Fibroblast of lung (primary cell): ENCODE measurements at places on chromosomes 16 and 17.

- peak; percentile 54 for DNase-seq
These were observed 3.0 kb downstream of the SALL1 start for GRCh38 chr16:51147776-51148677.

DNA sequence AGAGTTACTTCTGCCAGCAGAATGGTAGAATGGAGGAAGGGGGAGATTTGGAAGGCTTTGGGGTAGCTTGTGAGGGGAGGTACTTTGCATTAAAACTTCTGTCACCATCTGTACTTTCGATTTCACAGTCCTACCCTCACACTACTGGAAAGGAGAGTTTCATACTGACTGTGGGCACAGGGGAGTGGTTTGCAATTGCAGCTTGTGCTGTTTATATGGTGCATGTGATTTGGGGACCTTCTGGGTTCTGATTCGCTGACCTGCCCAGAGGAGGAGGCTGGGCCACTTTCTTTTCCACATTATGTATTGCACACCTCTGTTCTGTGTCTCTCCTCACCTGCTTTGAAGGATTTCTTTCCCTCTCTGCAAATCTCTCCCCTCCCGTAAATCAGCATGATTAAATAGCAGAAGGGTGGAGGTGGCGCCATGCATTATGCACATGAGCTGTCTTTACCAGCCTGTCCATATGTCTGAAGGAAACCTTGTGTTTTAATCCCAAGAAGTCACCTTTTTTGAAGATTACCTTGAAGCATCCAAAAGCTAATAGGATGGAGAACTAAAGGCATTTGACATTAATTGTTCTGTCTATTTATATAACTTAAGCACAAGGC lies 90.9 kb downstream of the RBFOX1 start:
- no peak for DNase-seq

DNA sequence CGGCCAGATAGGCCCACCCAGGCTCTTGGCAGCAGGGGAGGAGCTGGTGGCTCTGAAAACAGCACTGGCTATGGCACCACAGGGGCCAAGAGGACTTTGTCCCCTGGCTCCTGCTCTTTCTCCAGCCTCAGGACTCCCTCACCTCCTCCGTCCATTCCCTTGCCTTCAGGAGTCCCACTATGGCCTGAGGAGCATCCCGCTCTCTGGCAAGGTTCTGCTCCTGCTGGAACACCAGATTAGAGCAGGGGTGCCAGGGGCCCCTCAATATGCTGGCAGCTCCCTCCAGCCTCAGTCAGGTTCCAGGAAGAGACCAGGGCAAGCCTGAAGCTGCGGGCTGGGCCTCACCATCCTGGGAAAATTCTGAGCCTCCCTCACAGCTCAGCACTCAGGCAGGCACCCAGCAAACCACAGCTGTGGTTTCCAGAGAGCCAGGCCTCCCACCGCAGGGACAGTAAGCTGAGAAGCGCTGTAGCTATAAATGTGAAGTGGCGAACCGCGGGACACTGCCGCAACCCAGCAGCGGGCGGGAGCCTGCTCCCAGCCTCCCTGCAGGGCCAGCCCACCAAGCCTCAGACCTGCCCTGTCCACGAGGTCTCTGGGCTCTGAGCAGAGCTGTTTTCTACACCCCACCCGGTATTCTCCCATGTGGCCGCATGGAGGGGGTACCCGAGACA lies 25.7 kb downstream of the C17orf100 start:
- DNase-seq = no peak

DNA sequence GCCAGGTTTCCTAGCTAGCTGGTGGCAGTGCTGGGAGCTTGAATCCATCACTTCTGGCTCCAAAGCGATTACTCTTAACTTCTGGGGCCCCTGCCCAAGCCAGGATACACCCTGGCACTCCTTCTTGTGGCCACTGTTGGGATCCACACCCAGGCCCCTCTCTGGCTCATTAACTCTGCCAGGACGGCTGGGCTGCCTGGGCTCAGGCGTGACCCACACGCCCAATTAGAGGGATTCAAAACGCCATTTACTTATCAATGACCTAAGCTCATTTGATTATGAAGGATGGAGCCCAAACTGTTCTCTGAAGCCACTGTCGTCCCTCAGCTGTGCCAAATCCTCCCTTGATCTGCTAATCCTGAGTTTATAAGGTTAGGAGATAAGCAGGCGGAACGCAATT lies 79.7 kb upstream of the BRD7 start:
- no peak for DNase-seq

DNA sequence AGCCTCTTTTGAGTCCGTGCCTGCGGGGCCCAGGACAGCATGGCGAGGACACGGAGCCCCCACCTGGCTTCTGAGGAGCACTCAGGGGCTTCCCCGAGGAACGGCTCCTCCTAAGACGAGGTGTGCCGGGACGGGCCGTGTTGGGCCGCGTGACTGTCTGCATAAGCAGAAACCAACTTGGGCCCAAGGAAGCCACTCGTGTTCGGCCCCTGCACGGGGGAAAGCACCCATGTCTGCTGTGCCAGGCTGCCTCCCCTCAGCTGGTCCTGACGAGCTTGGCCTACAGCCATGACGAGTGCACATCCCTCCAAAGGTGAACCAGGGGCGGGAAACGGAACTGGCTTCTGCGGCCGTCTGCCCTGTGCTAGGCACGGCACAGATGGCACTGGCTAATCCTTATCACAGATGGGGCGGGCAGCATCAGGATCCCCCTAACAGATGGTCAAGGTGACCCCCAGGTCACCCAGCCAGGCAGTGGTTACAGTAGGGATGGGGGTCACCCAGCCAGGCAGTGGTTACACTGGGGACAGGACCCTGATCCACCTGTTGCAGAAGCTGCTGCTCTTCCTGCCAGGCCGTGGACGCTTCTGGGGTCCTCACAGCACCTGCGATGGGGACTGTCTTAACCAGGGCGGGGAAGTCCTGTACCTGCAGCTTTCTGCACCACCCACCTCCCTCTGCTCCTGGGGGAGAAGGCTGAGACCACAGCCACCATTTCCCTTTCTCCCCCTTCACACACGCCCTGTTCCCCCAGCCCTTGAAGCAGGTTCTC lies 25.6 kb downstream of the MRM3 start:
- DNase-seq = no peak

DNA sequence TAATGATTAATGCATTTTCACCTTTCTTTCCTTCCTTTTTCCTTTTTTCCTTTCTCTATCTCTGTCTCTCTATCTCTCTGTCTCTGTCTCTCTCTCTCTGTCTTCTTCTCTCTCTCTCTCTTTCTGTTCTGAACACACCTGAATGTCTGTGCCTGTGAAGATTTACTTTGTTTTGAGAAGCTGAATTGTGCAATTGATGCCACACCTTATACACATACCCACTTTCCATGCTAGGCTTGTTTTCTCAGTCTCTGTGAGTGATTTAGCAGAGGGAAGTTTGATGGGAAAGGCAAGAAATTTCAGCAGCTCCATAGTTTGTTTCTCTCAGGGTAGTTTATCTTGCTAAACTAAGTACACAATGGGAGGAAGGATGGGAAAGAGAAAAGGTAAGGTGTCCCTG lies 9.3 kb upstream of the CAPNS2 start:
- no peak for DNase-seq

- DNase-seq = no peak
These were observed 286.5 kb downstream of the HS3ST4 start for GRCh38 chr16:25978218-25978617.

GRCh38 chr16:19286827-19287226 lies 1.3 kb downstream of the CLEC19A start:
- DNase-seq = no peak

DNA sequence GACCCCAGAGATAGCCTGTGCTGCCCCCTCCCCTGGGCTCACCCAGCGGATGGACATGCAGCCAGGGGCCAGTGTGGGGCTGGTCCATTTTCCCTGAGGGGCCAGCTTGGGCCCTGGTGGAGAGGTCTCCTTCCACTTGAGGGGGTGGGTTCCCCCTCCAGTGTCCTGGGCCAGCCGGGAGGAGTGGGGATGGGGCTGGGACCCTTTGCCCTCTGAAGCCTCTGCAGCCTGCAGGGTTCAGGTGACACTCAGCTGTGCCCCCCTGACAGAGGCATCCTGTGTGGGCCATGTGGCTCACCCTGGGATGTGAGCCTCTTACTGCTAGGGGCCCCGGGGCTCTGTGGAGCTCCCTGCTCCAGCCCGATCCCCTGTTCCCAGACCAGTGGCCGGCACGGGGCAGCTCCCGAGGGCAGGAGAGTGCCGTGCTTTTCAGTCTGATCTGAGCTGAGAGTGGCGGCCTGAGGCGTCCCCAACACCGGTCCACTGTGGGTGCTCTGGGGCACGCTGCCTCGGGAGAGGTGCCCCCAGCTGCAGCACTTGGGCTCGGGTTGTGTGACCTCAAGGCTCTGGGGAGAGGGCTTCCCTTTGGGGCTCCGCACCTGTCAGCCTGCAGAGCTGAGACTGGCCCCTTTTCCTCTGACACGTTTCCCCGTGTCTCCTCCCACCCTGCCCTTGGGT lies 439 bp upstream of the GNG13 start:
- no peak for DNase-seq

- no peak for DNase-seq
These were observed 43.4 kb downstream of the SOX9 start for GRCh38 chr17:72164158-72164739.

DNA sequence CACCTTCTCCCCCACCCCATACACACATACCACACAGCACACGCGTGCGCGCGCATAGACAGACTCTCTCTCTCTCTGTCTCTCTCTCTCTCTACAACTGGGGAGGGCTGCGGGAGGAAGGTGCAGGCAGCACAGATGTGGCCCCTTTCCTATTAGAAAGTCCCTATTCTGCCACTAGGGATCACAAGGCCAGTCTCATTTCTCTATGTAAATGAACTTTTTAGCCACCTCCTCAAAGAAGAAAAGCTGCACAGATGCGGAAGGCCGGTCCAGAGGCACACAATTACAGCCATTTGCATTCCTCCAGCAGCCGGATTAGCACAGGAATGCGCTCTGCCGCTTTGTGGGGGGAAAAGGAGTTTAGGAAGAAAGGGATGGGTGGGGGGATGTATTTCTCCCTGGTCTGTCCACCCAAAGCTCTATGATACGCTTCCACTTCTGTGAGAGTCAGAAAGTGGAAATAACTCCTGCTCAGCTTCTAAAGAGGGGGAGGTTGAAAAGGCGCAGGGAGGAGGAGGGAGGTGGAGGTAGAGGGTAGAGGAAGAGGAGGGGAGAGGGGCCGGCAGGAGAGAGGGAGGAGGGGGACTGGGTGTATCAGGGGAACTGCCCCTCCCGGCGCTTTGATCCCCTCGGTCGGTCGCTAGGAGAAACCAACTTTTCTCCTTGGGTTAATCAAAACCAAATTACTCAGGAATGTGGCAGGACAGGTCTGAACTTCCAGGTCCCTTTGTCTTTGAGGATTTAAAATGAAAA lies 11.7 kb downstream of the ZFHX3 start:
- no peak for DNase-seq

DNA sequence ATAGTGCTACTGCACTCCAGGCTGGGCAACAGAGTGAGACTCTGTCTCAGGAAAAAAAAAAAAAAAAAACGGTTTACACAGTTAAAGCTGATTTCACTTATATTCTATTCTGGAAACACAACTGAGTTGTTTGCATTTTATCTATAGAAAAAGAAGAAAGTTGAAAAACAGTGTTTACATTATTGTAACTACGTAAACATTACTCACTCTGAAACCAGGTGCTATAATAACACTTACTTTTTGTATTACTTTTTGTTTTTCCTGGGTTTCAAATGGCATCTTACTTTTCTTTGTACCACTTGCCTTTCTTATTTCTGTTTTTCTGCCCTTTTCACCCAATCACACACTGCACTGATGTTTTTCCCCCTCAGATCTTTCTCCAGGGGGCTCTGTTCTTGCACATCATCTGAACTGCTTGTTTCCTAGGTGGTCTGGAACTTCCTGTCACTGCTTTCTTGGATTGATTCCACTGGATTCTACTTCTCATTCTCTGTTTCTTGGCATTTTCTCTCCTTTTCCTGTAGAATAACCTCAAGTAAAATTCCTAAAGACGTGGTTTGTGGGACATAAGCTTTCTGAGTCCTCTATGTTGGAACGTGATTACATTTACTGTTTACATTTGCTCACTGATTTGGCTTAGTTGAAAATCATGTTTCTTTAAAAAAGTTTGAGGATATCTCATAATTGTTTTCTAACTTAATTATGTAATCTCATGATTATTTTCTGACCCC lies 142.1 kb downstream of the HS3ST3B1 start:
- DNase-seq = peak; percentile 32

DNA sequence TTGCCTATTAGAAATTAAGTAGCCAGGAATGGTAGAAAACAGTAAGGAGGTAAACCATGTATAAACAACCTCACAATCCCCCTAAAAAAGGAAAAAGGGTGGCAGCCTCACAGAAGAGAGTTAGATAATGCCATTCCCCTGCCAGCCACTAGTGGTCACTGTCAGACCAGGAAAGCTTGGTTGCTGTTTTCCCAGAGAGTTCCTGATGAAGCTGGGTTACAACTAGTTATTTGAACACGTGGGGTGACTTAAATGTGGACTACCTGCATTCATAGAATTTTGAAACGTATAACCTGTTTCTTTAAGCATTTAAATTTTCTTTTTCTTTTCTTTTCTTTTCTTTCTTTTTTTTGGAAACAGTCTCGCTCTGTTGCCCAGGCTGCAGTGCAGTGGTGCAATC lies 5.8 kb downstream of the GPRC5C start:
- no peak for DNase-seq
